Stimulated activated CD8-positive, alpha-beta memory T cell treated with anti-CD3 and anti-CD28 coated beads, Interleukin-7, amount 100 ng/mL, for 24 hours (primary cell): ENCODE measurements at places on chromosomes 5 and 9.

GRCh38 chr5:172901012-172901780 is 58.0 kb upstream of the RPL26L1 start:
- DNase-seq: no peak

GRCh38 chr5:61683148-61683547 is 351.1 kb downstream of the ZSWIM6 start:
- DNase-seq: no peak

DNA sequence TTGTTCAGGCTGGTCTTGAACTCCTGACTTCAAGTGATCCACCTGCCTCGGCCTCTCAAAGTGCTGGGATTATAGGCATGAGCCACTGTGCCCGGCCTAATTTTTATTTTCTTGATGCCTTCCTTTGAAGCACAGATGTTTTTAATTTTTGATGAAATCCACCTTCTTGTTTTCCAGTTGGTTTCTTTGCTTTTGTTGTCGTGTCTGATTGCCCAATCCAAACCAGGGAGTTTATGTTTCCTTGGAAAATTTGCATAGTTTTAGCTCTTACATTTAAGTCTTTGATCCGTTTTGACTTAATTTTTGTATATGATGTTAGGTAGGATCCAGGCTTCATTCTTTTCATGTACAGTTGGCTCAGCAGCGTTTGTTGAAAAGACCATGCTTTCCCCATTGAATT is 15.2 kb downstream of the EHMT1 start:
- DNase-seq: no peak

- no peak for DNase-seq
Observed at GRCh38 chr5:74538206-74538661, 102.3 kb downstream of the ENC1 start.

DNA sequence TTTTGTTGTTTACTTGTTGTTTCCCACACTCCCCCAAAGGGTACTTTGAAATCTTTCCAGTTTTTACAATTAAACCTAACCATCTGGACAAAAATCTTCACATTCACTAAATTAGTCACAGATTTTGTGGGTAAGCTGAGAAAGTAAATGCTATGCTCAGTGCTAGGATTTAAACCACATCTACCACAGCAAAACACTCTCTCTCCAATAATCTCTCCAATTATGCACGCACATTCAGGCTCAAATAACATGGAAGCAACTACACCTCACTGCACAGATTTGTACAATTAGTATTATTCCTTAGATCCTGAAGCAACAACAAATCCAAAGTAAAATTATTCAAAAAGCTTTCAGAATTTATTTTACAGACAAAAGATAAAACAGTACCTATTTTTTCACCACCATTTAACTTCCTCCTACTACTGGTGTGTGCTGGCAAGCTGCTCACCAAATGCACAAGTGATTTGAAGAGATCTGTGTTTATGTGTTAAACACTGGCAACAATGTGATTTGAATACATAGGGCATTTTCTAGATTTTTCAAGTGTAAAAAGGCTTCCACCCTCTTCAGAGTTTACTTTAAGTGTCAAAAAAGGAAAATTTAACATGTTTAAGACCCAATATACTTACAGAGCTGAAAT is 16.6 kb downstream of the ZNF608 start:
- no peak for DNase-seq

- no peak for DNase-seq
Observed at GRCh38 chr5:143197260-143197656, 206.2 kb downstream of the NR3C1 start.

DNA sequence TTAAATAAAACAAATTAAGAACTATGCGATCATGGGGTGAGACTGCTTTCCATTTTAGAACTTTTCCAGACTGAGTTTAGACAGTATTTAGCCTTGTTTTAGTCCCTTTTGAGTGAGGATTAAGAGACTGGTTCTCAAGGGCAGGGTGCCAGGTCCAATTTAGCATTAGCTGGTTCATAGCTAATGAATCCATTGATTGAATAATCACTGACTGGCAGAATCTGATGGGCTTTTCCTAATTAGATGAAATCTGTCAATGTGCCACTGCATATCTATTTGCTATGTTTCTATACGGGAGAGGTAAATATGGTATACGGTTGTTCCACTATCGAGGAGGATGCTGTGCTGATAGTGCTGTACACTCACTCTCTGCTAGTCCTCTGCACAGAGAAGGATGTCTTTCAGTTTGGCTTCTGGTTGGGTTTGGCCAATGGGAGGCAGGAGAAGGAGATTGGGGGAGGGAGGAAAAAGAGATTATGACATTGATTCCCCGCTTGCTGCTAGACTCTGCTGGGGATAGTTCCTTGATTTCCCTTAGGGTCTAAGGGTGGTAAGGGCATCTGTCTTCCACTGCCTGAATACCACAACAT is 496.6 kb downstream of the CTNND2 start:
- no peak for DNase-seq

DNA sequence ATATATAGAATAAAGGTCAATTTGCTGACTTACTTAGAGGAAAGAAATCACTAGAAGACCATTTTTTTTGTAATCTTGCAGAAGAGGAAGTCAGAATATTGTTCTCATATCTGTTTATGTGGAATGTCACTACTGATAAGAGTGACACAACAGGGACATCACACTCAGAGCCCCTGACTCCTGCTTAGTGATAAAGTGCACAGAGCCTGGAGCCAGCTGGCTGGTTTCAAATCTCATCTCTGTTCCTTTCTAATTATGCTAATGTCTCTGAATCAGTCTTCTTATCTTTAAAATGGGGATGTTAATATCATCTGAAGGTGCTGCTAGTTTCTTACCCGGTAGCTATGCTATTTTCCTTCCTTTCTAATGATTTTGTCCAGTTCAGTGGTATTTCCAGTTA is 58.6 kb upstream of the LIFR start:
- DNase-seq: no peak

GRCh38 chr9:71721855-71722254 is 46.5 kb downstream of the CEMIP2 start:
- no peak for DNase-seq

GRCh38 chr5:93300309-93300923 is 280.6 kb downstream of the NR2F1-AS1 start:
- no peak for DNase-seq

GRCh38 chr5:134825212-134825611 is 20.6 kb upstream of the C5orf24 start:
- DNase-seq: no peak

GRCh38 chr5:96902876-96903275 is 26.6 kb downstream of the ERAP2 start:
- no peak for DNase-seq

DNA sequence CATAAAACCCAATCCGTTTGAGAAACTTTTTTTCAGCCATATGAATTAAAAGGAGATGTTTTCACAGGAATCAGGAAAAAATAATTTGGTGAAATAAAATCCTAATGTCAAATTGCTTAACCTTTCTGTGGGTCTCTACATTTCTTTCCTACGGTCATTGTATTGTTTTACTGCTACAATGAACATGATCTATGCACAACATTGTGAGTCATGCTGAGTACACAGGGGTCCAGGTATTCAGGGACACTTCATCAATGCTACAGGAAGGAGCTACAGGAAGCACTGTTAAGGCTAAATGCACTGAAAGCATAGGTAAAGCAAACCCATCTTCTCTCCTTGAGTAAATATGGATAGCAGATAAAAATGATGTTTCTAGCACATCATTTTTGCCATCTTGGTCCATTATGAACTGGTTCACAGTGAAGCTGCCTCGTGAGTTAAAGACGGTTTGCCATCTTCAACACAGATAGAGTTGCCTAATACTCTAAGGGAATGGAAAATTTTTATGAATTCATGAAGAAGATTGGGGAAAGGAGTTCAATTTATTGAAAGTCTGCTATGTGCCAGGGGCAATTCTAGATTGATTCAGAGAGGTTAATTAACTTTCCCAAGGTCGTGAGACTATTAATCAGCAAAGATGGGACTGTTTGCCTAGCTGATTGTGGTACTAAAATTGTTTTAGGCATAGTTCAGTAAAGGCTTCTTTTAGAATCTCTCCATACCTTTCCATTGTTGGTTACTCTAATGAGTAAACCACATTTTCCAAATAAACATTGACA is 85.5 kb downstream of the DIRAS2 start:
- DNase-seq: no peak
